ENCODE measurements at places on chromosomes 1 and 21.

DNA sequence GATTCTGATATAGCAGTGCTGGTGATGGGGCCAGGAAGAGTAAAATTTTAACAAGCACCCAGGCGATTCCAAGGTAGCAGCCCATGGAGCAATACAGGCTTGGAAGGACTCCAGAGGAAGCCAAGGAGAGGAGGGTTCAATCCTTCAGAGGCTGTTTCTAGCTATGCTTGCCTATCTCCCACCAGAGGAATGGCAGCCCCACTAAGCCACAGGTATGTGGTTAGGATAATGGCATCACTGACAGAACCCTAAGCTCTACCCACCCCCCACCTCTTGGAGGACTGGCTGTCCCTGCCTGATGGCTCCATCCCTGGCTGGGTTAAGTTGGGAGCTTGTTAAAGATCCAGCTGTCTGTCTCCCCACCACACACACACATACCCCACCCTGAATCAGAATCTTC is 19.3 kb upstream of the PTAFR start:
- no peak for DNase-seq

- DNase-seq: no peak
These were observed 107.4 kb downstream of the GIPC2 start for GRCh38 chr1:78153092-78153736.

DNA sequence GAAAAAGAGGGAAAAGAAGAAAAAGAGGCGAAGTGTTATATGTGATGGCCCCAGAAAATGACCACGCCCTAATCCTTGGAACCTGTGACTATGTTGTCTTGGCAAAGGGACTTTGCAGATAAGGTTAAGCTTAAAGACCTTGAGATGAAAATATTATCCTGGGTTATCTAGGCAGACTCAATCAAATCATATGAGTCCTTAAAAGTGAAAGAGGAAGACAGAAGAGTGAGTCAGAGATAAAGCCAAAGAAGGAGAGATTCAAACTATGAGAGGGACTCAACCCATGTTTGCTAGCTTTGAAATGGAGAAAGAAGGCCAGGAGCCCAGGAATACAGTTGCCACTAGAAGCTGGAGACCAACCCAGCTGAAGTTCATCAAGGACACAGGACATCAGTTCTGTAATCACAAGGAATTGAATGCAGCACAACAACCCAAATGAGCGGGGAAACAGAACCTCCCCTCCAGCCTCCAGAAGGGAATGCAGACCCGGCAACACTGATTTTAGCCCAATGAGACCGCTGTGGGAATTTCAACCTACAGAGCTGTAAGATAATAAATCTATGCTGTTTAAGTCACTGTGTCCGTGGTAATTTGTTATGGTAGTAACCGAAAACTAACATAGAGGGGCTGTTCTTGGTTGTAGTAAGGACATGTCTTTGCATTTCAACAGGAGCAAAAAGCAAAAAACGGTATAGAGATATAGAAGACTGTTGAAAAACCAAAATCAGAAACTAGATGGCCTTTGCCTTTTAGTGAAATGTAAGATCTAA is 4.2 kb upstream of the RGS8 start:
- no peak for DNase-seq

GRCh38 chr1:108070662-108071061 is 105.7 kb upstream of the VAV3 start:
- DNase-seq: no peak

DNA sequence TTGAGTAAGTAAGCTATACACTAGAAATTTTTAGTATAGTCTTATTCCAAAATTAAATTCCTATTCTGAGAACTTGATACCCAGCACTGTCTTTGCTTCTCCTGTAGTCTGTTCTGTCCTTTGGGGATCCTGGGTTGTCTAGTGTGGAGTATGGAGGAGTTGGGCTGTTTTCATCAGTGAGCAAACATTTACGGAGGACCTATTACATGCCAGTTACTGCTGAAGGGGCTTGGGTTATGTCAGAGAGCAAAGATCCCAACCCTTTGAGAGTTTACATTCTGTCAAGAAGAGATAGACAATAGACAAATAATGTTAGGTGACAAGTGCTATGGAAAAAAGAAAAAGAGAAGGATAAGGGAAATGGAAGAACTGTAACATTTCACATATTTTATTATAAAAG is 9.0 kb downstream of the TRAPPC10 start:
- DNase-seq: no peak

DNA sequence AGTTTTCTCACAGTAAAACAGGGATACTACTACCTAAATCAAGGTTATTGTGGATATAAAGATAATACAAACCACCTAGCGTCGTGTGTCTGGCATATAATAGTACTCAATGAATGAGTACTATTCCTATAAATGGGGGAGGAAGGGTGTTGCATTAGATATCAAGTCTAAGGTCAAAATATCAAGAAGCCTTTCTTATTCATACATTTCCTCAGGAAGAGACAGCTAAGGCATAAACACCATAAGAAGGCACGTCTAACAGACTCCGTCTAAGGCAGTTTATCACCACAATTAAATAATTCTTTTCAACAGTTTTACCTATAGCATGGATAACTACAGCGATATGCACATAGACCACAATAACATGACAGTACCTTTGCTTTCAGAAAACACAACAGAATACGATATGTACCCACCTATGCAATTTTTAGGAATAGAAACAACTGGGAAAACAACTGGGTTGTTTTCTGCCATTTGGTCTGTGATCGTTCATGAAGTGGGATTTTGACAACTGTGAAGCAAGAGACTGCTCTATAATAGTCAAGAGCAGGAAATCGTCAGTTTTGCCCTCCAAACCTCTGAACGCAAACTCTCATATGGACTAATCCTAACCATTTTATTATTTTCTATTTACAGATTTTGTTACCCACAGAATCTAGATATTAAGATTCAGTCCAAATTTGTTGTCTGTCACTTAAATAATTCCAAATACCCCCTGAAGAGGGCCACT is 53.1 kb downstream of the HNRNPR start:
- DNase-seq: no peak

DNA sequence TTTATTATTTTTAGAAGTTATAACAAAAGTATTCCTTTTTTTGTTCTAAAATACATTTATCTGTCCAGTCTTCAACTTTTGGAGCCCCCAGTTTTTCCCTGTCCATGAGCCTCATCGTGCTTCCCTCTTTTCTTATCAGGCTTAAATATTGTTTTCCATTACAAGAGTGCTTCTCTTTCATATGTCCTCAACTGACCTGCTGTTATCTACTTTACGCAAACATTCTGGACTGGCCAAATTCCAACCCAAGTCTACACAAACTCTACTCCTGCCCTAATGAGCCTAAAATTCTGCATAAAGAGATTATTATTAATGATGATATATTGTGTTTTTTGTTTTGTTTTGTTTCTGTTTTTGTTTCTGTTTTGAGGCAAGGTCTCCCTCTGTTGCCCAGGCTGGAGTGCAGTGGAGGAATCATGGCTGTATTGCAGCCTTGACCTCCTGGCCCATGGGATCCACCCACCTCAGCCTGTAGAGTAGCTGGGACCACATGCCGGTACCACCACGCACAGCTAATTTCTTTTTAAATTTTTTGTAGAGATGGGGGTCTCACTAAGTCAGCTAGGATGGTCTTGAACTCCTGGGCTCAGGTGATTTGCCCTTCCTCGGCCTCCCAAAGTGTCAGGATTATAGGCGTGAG is 318.8 kb upstream of the NEGR1 start:
- DNase-seq: no peak

DNA sequence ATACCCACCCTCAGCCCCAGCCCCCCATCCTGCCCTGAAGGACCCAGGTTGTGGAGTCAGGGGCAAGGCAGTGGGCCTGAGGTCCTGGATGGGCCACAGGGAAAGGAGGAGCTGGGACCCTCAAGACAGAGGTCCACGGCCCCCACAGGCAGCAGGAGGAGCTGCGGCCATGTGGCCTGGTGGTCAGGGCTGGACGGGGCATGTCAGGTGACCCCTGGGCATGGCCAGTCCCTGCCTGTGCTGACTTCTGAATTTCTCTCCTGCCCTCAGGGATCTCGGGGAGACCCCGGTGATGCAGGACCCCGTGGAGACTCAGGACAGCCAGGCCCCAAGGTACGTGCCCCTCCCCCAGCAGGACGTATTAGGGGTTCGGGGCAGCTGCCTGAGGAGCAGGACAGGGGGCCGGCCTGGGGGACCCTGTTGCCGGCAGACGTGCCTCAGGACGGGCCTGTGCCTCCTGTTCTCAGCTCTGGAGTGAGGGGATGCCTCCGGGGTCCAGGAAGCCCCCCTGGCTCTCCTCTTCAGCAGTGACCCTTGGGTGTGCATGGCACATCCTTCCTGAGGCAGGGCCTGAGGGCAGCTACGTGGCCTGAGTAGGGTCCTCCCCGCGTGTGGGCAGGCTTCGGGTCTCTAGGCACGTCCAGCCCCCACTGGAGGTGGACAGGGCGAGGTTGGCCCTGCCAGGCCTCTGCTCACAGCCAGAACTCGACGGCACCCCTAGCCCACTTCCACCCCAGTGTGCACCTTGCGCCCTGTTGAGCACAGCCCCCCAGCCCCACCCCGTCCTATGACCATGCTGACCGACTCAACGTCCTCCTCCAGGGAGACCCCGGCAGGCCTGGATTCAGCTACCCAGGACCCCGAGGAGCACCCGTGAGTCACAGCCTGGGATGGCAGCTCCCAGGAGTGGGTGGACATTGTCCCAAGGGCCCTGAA is 23.6 kb downstream of the COL6A2 start:
- no peak for DNase-seq

- DNase-seq: no peak
These were observed 3.8 kb downstream of the DVL1 start for GRCh38 chr1:1345384-1345783.

DNA sequence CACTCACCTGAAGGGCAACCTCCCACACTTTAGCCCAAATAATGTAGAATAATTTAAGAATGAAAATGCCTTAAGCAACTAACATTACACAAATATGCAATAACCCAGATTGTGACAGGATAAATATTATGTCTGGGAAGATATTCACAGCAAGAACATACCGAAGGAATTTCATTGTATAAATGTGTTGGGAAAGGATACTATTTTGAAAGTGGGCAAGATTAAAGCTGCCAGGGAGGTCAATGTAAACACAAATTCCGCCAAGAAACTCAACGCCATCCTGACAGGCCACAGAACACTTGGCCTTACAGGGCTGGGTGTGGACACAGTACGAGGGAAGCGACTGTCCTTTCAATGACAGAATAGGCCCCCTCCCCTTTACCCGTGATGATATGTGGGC is 173.3 kb downstream of the RUNX1 start:
- no peak for DNase-seq

DNA sequence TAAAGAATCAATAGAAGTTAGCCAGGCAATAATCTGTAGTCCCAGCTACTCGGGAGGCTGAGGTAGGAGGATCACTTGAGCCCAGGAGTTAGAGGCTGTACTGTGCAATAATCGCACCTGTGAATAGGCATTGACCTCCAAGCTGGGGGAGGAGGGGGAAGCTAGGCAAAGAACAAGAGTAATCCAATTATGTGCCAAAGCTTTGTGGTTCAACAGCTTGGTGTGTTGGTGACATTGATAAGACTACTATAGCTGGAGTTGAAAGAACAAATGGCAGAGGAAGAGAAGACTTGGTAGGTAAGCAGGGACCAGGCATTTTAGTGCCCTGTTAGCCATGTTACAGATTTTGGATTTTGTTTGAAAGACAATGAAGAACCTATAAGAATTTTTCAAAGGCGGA is 2.1 kb upstream of the TMCO2 start:
- no peak for DNase-seq

- no peak for DNase-seq
These were observed 32.8 kb downstream of the AKNAD1 start for GRCh38 chr1:108824051-108824450.

DNA sequence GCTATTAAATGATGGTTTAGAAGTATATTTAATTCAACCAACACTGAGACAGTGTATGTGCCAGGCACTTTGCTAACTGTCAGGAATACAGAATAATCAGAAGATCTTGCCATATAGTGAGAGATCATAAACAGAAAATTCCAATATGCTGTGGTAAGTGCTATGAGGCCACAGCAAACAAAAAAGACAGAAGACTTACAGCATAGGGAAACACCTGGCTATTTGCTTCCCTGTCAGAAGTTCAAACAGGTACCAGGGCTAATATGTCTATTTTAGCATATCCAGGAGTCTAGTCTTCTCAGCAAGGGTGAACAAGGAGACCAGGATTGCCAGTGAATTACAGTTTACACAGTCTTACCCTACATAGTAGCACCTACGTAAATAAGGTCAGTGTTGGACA is 30.4 kb downstream of the TRIT1 start:
- DNase-seq: no peak

DNA sequence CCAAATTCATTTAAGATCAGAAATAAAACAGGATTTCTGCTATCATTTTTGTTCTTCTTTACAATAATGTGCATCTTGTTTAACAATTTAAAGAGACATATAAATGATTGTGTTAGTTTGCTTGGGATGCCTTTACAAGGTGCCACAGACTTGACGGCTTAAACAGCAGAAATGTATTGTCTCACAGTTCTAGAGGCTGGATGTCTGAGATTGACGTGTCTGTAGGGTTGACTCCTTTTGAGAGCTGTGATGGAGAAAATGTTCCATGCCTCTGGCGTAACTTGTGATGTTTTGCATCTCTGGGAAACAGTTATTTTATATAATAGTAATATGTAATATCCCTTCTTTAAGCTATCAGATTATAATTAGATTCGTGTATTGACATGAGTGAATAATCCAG is 1091.6 kb upstream of the PRMT6 start:
- no peak for DNase-seq

GRCh38 chr1:237570530-237570929 is 320.2 kb downstream of the ZP4 start:
- no peak for DNase-seq

- no peak for DNase-seq
These were observed 76.4 kb upstream of the ZBTB18 start for GRCh38 chr1:243974451-243975292.

GRCh38 chr1:87224201-87224600 is 104.5 kb upstream of the LMO4 start:
- no peak for DNase-seq

GRCh38 chr1:17198476-17199258 is 6.3 kb upstream of the PADI1 start:
- DNase-seq: no peak

- no peak for DNase-seq
These were observed 103.9 kb upstream of the EDN2 start for GRCh38 chr1:41588334-41588875.

DNA sequence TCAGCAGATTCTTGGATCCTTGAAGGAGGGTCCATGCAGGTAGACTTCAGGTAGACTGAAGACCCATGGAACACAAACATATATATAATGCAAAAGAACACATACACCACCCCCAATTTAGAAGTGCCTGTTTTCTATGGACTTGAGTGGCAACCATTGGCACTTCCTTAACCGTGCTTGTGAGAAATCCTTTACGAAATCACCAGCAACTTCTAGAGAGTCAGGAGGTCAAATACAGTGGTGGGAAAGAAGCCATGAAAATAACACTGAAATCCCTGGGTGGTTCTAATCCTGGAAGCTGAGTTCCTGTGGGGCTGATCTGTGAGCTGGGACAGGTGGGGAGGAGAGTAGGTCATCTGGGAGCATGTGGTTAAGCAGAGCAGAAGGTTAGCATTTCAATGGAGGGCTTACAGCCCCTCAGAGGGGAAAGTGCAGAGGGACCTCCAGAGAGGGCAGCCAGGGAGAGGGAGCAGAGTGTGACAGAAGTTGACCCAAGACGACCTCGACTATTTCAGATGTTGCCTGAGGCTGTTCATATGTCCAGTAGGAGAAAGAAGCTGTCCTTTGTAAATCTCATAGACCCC is 13.0 kb upstream of the IL10 start:
- no peak for DNase-seq

GRCh38 chr1:12416101-12416500 is 186.3 kb downstream of the VPS13D start:
- DNase-seq: no peak

GRCh38 chr1:69148731-69149130 is 419.0 kb upstream of the LRRC7 start:
- DNase-seq: no peak

All from CD4-positive, alpha-beta T cell treated with Interferon gamma for 1 hour (primary cell).